ENCODE measurements at places on chromosomes 4 and X. TPM values are rescaled to one million over a fixed set of nuclear protein-coding genes. Genes with fewer than 3 reads are reported as not detected.

MSX1 gene
- 3.4 TPM for total RNA-seq

NWD2 gene
- not detected for total RNA-seq

IL1RAPL2 gene
- total RNA-seq = not detected

VEGFD gene
- total RNA-seq = 8.3 TPM

MAP3K15 gene
- not detected for total RNA-seq

SGMS2 gene
- total RNA-seq = 21.4 TPM

ARHGEF9 gene
- total RNA-seq = 48.1 TPM

USP9X gene
- 50.9 TPM for total RNA-seq

GAGE12F gene
- not detected for total RNA-seq

SPANXC gene
- total RNA-seq = not detected

FRAS1 gene
- total RNA-seq = 1.4 TPM

TCEAL5 gene
- total RNA-seq = 0.19 TPM

GLUD2 gene
- total RNA-seq = 1.5 TPM

TTC29 gene
- total RNA-seq = not detected

PCSK1N gene
- not detected for total RNA-seq

DAPP1 gene
- total RNA-seq = 0.74 TPM

CD38 gene
- 1.5 TPM for total RNA-seq

FAM184B gene
- not detected for total RNA-seq

CCDC149 gene
- total RNA-seq = 9.0 TPM

PNMA3 gene
- total RNA-seq = 1.8 TPM

KCTD8 gene
- total RNA-seq = 0.14 TPM

C4orf50 gene
- total RNA-seq = not detected

SSX2B gene
- total RNA-seq = not detected

TMEM150C gene
- 13.6 TPM for total RNA-seq

RTL9 gene
- 0.66 TPM for total RNA-seq

EFHC2 gene
- total RNA-seq = 11.7 TPM

ELF4 gene
- total RNA-seq = 2.2 TPM

RTL3 gene
- total RNA-seq = 0.14 TPM

MAGIX gene
- 2.4 TPM for total RNA-seq

AFF2 gene
- 0.27 TPM for total RNA-seq

NPY5R gene
- total RNA-seq = 0.25 TPM

TMEM156 gene
- not detected for total RNA-seq

OPHN1 gene
- total RNA-seq = 5.0 TPM

SPOCK3 gene
- total RNA-seq = 0.22 TPM

MSANTD1 gene
- total RNA-seq = 0.44 TPM

TMEM271 gene
- not detected for total RNA-seq

C4orf54 gene
- 1.2 TPM for total RNA-seq

SCML1 gene
- total RNA-seq = 6.8 TPM

All from left ventricle myocardium inferior (tissue), 1 donor.